ENCODE measurements at places on chromosomes 7 and 10.

DNA sequence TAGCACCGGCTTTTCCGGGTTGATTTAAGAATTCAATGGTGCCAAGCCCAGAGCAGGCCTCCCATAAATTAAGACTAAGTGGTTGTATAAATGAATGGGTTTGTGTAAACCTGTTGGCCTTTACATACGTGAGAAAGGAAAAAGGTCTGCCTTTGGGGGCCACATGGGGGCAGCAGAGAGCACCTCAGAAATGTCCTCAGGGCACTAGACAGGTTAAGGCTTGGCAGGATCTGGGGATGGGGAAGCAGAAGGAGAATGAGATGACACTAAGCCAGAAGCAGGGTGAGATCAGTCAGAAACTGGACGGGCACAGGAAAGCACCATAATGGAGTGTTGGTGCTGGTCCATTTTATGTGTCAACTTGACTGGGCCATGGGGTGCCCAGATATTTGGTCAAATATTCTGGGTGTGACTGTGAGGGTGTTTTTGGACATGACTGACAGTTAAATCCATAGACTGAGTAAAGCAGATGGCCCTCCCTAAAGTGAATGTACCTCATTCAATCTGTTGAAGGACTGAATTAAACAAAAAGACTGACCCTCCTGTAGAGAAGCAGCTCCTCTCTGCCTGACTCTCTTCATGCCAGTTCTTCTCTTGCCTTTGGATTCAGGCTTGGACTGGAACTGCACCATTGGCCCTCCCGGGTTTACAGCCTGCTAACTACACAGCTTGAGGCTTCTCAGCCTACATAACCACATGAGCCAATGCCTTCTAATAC lies 58.9 kb downstream of the FRMPD2 start:
- DNase-seq, result peak; percentile 49

DNA sequence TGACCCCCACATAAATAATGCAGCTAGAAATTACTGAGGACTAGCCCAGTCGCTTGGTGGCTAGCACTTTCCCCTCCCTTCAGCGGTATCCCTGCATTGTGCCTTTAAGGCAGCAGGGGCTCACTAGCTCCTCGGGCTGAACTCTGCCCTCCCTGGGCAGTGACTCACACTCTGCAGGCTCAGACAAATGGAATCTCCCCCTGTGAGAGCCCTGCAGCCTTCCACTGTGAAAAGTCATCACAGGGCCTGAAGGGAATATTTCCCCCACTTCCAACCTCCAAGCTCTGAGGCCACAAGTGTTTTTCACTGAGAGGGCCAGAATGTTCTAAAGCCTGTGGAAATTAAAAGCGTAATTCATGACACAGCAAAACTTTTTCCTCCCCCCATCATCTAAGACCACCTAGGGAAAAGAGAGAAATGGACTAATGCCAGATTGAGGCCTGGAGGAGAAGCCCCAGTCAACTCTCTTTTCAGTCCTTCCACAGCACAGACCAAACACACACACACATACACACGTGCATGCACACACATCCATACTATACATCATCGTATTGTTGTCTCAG lies 93.6 kb upstream of the COL1A2 start:
- DNase-seq, result peak; percentile 86

- peak; percentile 46 for DNase-seq
These were observed 40.6 kb downstream of the PYROXD2 start for GRCh38 chr10:98374217-98374985.

DNA sequence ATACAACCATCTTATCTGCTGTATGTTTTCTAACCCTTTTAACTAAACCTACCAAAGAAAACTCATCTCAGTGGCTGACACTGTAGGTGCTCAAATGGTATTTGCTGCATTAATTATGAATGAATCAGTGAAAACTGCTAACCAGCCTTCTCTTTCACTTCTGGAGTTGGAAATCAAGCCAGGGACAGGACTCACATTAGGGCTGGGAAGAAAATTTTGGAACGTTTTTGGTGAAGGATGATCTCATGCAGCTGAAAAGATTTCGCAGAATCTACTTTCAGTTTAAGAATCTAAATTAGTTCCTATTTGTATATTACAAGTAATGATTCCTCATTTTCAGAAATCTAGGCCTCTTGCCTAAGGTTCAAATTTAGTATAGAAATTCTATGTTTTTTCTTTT lies 12.9 kb downstream of the MTPN start:
- no peak for DNase-seq

DNA sequence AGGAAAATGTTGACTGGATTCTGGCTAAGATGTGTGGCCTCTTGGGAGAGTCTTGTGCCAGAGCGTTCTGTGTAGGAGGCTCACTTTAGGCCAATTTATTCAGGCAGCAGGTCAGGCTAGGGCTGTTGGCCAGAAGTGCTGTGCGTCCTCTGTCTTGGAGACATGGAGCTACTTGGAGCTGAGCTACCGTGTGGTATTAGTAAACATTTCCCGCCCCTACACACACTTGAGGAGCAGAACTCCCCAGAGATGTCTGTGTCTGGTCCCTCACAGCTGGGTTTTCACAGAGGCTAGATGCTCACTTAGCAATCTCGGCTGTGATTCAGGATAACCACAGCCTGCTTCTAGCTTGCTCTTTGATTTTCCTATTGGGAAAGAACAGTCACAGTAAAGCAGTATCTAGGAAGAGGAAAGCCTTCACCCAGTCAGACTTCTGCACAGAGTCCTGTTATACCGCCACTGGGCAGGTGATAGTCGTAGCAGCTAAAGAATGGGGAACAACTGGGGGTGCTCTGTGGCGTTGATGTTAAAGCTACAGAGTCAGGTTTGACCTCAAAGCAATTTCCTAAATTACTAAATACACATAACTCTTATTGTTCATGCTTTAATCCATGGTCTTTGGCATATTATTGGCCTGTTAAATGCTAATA lies 86.7 kb downstream of the MDFIC start:
- no peak for DNase-seq

GRCh38 chr7:96407427-96407826 lies 85.5 kb upstream of the SLC25A13 start:
- DNase-seq, result peak; percentile 32

GRCh38 chr7:39271402-39271801 lies 293.7 kb downstream of the POU6F2 start:
- DNase-seq, result no peak

- no peak for DNase-seq
These were observed 164.3 kb downstream of the BUB3 start for GRCh38 chr10:123318516-123318915.

DNA sequence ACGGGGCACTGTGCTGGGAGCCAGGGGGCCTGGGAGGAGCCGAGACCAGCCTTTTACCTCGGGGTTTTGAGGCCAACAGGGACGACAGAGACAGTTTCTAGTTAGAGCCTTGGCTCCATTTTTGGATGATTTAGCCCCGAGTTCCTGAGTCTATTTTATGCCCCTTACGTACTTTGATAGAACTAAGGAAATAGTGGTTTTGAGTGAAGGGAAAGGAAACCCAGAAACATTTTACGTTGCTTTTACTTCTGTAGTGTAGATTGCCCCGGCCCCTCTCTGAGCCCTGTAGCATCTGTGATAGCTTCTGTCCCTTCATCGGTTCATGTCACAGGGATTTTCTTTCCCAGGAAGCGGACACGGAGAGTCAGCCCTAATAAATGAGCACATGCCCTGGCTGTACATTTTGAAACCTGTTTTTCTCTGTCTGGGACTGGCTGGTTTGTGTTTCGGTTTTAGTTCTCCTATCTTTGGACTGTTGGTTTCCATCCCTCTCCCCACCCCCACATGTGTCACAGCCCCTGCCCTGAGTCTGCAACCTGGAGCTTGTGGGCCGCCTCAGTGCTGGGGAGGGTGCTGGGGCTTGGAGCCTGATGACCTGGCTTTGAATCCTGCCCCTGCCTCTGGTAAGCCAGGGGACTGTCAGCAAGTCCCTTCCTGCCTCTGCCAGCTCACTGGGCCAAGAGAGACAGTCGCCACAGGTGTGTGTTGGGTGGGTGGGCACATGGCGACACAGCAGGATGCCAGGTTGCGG lies 6.9 kb upstream of the ORAI2 start:
- DNase-seq, result no peak

DNA sequence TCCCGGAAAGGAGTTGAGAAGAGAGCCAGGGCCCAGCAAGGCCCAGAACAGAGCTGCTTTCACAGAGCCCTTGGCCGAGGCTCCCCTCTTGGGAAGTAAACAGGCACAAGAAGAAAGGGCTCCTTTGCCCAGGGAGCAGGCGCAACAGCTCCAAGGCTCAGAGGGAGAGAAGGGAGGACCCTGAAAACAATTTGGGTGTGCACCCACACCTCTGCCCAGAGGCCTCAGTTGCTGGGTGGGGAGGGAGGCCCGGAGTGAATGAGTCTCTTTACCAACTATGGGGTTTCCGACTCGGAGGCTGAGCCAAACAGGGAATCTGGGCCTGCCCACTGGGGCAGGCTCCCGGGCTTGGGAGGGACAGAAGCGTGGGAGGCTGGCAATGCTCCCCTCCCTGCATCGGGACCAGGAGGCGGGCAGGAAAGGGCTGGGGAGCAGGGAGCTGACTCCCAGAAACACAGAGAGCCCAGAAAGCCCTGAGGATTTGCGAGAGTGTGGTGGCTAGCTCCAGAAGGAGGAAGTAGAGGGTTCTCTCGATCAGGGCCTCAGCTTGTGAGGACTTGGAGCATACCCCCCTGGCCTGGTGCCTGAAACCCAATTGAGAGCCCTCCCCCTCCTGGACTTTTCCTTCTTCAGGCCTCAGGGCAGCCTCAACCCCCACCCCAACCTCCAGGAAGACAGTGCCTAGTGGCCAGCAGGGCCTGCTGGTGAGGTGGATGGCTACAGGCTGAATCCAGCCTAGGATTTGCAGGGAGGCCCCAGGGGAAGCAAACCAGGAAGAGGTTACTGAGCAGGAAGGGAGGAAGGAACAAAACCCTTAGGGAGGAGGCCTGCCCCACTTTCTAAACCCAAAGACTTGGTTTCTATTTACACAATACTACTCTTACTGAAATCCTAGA lies 6.2 kb downstream of the C10orf105 start:
- peak; percentile 39 for DNase-seq

GRCh38 chr10:4004990-4005389 lies 220.0 kb upstream of the KLF6 start:
- no peak for DNase-seq

- DNase-seq, result no peak
These were observed 5.1 kb downstream of the LRRC72 start for GRCh38 chr7:16531707-16532106.

DNA sequence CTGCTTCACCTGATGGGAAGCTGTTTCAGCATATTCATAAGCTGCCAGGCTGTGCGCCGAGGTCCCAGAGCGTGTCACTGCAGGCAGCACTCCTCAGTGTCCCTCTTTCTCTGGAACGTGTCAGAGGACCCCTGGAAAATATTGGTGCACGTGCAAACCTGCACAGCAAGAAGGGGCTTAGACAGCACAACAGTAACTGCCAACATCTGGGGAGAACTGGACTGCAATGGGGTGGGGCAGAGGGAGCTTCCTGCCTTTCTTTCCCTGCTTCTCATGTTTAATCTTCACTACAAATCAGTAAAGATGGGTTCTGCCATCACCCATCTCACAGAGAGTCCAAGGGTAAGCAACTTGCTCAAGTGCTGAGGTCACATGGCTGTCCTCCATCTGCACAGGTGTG lies 86.5 kb upstream of the GPR26 start:
- DNase-seq, result no peak

DNA sequence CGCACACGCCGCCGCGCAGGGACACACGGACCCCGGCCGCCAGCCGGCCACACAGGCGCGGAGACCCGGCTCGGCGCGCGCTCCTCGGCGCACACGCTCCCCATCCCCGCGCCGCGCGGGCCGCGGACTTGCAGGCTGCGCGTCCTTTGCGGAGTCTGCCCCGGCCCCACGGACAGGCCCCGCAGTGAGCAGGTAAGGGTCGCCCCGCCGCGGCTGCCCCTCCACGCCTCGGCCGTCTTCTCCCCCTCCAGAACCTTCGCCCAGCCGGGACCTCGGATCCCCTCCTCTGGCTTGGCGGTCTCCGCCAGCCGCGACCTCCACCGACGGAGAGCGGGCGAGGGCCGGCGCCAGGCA lies 356 bp downstream of the ADCYAP1R1 start:
- no peak for DNase-seq

- no peak for DNase-seq
These were observed 39.4 kb upstream of the PIP4K2A start for GRCh38 chr10:22753786-22754185.

GRCh38 chr7:51060536-51060935 lies 256.1 kb downstream of the COBL start:
- no peak for DNase-seq

DNA sequence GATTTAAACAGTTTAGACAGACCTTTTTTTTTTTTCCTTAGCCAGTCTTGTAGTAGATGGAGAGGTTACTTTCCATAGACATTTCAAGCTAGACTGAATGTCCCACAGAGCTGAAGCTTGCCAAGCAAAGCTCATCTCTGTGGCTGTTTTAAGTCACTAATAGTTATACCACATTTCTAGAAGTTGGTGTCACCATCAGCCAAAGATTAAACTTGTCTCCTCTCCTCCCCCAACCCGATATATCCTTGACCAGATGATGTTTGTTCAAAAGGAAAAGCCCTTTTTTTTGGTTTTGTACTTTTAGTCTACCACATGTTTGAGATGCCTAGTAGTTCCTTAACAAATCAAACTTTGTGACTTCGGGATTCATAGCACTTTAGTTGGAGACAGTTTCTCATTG lies 66.1 kb downstream of the ADD3 start:
- no peak for DNase-seq

- no peak for DNase-seq
These were observed 388.6 kb upstream of the LRRTM3 start for GRCh38 chr10:66537186-66537585.

DNA sequence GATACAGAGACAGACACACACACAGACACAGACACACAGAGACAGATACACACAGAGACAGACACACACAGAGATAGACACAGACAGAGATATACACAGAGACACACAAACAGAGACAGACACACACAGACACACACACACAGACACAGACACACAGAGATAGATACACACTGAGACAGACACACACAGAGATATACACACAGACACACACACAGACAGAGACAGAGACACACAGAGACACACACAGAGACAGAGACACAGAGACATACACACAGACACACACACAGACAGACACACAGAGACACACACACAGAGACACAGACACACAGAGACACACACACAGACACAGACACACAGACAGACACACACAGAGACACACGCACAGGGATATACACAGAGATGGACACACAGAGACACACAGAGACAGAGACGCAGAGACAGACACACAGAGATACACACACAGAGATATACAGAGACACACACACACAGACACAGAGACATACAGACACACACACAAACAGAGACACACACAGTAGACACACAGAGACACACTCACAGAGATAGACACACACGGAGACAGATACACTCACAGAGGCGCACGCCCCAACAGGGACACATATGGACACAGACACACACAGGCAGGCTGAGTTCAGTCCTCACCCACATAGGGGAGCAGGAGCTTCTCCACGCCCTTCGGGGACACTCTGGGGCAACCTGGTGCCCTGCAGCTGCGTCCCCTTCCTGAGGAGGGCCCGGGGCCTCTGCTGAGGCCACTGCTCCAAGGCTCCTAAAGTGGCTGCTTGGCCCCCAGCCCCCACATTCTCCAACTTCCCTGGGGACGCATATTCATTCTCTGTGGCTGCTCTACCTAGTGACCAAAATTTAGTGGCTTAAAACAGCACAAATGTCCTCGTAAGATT lies 10.3 kb upstream of the PPP2R2D start:
- no peak for DNase-seq

- DNase-seq, result no peak
These were observed 3.8 kb upstream of the CLDN3 start for GRCh38 chr7:73773700-73774517.

- no peak for DNase-seq
These were observed 405.7 kb downstream of the INHBA start for GRCh38 chr7:41297166-41297565.

Measured in foreskin keratinocyte (primary cell).